ENCODE measurements at places on chromosomes 11 and 22. TPM values are rescaled to one million over a fixed set of nuclear protein-coding genes. Genes with fewer than 3 reads are reported as not detected.
A peak's percentile ranks its signal among the peaks of the same experiment; 100 is the strongest.

DNA sequence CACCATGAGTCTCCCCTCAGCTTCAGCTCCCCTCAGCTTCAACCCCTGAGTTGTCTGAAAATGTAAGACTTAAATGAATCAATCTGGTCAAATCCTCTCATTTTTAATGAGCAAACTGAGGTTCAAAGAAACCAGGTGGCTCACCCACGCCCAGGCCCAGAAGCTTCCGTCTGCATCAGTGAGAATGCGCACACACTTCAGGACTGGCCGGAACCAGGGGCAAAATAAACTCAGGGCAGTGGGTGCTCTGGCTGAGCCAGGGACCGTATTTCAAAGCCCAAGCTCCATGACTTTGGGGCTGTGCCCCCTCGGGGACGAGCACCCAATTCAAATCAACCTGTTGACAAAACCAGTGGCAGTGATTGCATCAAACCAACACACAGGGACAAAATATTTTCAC, 3.1 kb downstream of the SULT4A1 start:
- DNase-seq, result no peak

- no peak for DNase-seq
These were observed 40.9 kb downstream of the PRDM11 start for GRCh38 chr11:45187375-45187774.

GRCh38 chr11:44398266-44399030, 88.5 kb upstream of the ALX4 start:
- DNase-seq, result no peak

- no peak for DNase-seq
These were observed 43.3 kb downstream of the USP35 start for GRCh38 chr11:78231962-78232501.

GRCh38 chr22:39666926-39667325, 96.4 kb downstream of the CACNA1I start:
- no peak for DNase-seq

- DNase-seq, result no peak
These were observed 243.4 kb upstream of the POU2AF2 start for GRCh38 chr11:111001986-111002611.

GRCh38 chr11:96178887-96179279, 164.1 kb downstream of the MAML2 start:
- DNase-seq, result no peak

- no peak for DNase-seq
These were observed 4.0 kb downstream of the UCP2 start for GRCh38 chr11:73978576-73979086.

GRCh38 chr11:117160826-117161225, 16.7 kb downstream of the PAFAH1B2 start:
- no peak for DNase-seq

- no peak for DNase-seq
These were observed 695.6 kb downstream of the CNTN5 start for GRCh38 chr11:99716302-99716701.

DNA sequence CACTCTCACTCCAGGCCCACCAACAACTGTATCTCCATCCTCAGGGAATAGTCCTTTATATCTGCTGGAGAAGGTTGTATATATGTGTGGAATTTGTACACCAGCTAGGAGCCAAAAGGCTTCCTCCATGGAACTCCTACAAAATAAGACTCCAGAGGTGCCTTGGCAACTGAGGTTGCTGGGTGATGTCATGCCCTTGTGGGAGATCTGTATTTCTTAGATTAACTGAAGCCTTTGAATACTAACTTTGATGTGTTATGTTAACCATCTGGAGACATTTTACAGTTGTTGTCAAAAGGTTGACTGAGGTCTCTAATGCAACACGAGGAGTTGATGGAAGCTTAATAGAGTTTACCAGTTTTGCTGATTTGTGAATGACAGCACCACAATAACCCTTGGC, 139.5 kb upstream of the TTC12 start:
- no peak for DNase-seq

DNA sequence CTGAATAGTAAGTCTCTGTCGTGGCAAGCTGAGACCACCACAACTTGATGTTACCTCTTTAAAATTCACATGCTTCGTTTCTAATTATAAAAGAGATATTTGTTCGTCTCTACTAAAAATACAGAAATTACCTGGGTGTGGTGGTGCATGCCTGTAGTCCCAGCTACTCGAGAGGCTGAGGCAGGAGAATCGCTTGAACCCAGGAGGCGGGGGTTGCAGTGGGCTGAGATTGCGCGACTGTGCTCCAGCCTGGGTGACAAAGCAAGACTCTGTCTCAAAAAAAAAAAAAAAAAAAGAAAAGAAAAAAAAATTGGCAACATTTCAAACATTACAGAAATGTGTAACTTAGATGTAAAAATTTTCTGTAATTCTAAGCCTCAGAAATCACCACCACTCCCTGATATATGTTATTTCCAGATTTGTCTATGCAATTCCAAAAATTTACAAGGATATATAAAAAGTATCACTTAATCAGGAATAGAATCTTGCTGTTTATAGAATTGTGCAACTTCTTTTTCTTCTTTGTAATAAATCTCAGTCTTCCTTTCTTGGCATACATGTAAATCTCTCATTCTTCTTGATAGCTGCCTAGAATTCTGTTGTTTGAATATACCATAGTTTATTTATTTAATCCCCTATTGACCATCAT, 37.3 kb downstream of the C11orf96 start:
- DNase-seq, result no peak

DNA sequence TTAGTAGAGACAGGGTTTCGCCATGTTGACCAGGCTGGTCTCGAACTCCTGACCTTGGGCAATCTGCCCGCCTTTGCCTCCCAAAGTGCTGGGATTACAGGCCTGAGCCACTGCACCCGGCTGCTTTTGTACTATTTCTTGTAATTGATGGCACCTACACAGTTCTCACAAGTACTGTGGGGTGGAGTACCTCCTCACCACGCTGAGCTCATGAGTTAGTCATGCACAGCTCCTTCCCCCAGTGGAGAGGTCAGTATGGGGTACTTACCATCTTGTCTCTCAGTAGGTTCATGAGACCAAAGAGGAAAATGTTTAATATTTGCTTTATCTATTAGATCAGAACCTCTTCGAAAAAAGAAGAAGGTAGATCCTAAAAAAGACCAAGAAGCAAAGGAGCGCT, 2.1 kb downstream of the MRPL40 start:
- no peak for DNase-seq

GRCh38 chr22:19376971-19377370, 54.6 kb downstream of the HIRA start:
- no peak for DNase-seq

DNA sequence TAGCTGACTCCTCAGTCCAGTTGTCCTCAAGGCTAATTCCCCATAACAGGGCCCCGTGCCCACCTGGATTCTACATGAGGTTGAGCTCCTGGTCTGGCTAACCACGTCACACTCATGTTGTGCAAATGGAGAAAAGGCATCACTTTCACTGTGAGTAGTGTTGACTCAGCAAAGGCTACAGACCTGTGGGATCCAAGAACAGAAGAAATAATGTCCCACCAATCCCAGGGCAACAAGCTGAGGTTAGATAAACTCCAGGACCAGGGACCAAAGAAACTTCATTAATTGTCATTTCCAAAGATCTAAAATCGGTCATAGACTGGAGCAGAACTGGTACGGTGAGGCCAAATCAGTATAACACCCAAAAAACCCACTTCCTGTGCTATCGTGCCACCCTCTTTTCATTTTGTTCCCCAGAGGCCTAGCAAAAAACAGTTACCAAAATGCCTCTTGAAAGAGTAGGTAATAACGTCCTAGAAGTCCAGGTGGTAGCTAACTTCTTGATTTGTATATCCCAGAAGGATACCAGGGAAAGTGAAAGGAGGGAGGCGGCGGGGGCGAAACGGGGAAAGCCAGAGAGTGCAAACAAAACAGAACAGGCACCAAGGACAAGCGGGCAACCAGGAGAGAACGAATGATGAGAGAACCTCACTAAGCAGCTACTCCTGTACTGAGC, 1.4 kb downstream of the PCSK7 start:
- no peak for DNase-seq

- DNase-seq, result peak; percentile 54
These were observed 317.8 kb downstream of the NTM start for GRCh38 chr11:131688048-131688693.

- DNase-seq, result no peak
These were observed 10.9 kb upstream of the CAPN5 start for GRCh38 chr11:77055913-77056312.

GRCh38 chr11:134634897-134635831, 223.1 kb upstream of the B3GAT1 start:
- DNase-seq, result no peak

CADM1 gene
- total RNA-seq, result 34.3 TPM

SMIM35 gene
- not detected for total RNA-seq

CDKN1C gene
- 23.3 TPM for total RNA-seq

XKR3 gene
- total RNA-seq, result not detected

MS4A6E gene
- total RNA-seq, result 0.47 TPM

RPL3 gene
- total RNA-seq, result 796 TPM

SLC22A6 gene
- not detected for total RNA-seq

TP53AIP1 gene
- not detected for total RNA-seq

OR8A1 gene
- not detected for total RNA-seq

PRAME gene
- total RNA-seq, result not detected

OR51B2 gene
- total RNA-seq, result not detected
